ENCODE measurements at places on chromosomes 13 and 19.
A peak's percentile ranks its signal among the peaks of the same experiment; 100 is the strongest.

DNA sequence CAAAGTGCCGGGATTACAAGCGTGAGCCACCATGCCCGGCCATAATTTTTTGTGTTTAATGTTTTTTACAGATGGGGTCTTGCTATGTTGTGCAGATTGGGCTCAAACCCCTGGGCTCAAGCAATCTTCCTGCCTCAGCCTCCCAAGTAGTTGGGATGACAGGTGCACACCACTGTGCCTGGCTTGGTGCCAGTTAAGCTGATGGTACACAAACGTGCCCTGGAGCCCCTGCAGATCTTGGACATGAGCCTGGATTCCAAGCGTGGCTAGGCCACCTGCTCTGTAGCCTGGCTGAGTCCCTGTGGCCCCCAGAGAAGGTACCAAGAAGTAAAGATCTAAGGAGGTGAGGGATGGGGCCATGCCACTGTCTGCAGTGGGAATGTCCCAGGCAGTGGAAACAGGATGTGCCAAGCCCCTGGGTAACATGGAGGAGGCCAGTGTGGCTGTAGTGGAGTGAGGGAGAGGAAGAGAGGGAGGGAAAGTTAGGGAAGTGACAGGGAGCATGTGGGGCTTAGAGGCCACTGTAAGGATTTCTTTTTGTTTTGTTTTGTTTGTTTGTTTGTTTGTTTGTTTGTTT, 7.0 kb downstream of the PRODH2 start:
- peak; percentile 16 for DNase-seq

DNA sequence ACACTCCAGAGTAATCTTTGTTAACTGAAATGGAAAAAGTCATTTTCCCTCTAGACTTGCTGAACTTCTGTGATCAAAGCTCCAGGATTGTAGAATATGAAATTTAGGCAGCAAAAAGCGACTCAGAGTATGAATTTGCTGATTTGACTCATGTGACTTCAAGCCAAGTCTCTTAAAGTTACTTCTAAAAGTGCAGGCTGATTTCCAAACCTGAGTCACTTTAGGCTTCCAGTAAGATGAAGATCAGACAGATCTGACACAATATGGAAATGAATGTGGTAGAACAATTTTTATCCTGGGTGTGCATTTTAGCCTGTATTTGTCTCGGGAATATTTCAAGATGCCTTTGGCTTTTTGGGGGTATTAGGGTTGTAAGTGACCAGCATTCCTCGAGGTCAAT, 151.0 kb upstream of the TMTC4 start:
- no peak for DNase-seq

DNA sequence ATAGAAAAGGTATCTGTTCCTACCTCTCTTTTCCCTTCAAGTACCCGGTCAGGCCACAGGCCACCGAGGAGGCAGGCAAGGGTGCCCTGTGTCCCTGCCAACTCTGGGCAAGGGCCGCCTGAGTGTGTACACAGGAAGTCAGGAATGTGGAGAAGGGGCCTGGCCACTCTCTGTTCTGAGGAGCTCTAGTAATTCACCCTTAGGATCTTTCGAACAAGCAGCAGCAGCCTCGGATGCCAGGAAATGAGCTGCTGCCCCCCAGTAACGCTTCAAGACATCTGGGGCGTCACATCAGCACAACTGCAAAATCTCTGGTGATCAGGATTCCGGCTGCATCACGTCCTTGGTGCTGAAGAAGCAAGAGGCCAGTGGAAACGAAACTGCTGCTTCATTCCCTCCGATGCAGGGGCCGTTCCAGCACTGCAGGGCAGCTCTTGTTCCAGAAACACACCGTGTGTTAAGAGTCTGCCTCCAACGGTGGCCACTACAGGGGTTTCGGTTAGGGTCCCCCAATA, 2.0 kb downstream of the RAB20 start:
- peak; percentile 68 for DNase-seq

- no peak for DNase-seq
These were observed 136.2 kb downstream of the DNAJC3 start for GRCh38 chr13:95813139-95813538.

GRCh38 chr13:31765138-31765785, 25.9 kb downstream of the RXFP2 start:
- no peak for DNase-seq

- peak; percentile 20 for DNase-seq
These were observed 51.3 kb downstream of the CELF5 start for GRCh38 chr19:3275583-3276340.

DNA sequence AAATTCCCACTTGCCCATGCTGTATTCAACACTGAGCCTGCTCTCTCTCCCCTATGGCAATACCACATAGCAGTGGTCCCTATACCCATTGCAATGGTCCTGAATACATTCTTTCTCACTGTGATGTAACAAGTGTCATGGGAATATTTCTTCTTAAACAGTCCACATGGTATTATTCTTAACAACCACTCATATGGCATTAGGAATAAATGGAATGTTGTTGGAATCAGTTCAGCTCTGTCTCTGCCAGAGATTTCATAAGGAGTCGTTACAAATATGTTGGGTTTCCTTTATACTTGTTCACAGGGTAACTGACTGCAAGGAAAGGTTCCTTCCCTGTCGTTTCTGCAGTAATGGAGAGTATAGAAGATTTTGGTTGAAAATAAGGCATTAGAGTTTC, 128.3 kb upstream of the SPATA13 start:
- no peak for DNase-seq

DNA sequence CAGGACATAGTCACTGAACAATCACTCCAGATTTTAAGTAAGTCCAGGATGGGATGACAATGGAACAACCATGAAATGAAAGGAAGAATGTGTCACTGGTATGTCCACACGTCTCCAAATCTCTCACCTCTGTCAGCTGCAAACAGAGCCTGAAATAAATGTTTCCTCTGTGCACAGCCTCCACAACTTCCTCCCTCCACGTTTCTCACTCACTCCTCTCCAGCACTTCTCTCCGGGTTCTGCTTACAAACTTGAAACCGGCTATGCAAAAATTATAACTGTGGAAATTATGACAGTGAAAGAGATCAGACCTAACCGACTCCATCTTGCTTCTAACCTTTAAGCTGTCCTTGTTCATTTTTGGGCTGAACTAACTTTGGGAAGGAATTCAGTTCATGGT, 35.0 kb upstream of the ALOX5AP start:
- no peak for DNase-seq

GRCh38 chr19:38333245-38333644, 2.4 kb upstream of the CATSPERG start:
- no peak for DNase-seq

GRCh38 chr13:108437496-108437895, 168.0 kb downstream of the TNFSF13B start:
- DNase-seq = no peak
